WTC11 (cell line): ENCODE measurements at places on chromosomes 2 and 18. TPM values are rescaled to one million over a fixed set of nuclear protein-coding genes. Genes with fewer than 3 reads are reported as not detected.

XPO1 gene
- total RNA-seq = 258 to 272 TPM (median 260 TPM) in 3 replicates

DNA sequence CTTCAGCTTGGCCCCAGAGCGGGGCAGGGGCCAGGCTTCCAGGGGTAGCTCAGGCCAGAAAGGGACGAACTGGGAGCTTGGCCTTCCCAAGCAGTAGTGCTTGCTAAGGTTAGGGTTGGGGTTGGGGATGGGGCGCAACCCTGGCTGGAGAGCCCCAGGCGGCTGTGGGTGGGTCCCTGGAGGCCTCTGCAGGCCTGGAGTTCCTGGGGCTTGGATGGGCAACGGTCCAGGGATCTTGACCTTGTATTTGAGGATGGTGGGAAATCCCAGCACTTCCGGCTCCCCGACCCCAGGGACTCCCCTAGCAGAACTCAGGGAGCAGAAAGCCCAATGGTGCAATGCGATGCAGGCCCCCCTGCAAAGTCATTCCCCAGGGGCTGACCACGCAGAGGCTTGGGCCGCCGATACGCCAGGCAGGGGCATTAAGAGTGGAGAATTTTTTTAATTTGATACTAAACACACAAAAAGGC is 12.6 kb upstream of the MLPH start:
- no peak for DNase-seq

DNA sequence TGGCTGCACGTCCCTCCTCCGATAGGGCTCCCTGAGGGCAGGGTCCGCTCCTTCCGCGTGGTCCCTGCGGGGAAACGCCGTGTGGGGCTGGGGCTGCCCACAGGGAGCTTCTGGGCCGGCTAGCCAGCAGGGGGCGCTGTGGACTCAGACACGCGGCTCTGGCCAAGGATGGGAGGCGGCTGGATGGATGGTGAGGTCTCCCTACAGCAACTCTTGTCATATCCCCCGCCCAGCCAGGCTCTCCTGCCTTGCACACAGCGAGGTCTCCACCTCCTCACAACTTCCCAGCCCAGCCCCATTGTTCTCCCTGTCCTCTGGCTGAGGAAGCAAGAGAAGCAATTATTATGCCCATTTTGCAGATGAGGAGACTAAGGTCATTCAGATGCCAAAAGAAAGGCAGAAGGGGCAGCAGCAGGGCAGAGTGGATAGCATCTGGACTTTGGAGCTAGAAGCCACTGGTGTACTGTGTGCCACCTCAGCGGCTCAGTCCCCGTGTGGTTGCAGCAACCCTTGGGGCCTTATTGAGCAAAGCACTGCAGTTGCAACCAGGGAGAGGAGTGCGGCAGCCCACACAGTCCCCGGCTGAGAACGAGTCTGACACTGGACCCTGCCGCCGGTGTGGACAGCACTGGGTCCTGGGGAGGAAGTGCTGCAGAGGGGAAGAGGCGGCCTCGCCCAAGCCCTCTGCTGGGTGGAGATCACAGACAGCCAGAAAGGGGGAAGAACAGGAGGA is 99.0 kb downstream of the ZFP36L2 start:
- DNase-seq = peak; percentile 94

DNA sequence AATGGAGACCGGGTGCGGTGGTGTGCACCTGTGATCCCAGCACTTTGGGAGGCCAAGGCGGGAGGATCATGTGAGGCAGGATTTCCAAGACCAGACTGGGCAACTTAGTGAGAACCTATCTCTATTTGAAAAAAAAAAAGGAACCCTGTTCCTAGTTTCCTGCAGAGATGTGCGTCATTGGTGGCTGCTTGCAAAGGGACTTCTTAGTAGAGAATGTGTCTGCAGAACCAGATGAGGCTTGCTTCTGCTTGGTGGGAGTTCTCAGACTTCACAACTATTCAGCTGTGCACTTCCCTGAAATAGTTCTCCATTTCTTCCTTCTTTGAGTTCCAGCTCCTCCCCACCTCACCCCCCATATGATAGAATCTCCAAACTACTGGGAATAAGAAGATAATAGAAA is 22.3 kb downstream of the ZCCHC2 start:
- no peak for DNase-seq

DNA sequence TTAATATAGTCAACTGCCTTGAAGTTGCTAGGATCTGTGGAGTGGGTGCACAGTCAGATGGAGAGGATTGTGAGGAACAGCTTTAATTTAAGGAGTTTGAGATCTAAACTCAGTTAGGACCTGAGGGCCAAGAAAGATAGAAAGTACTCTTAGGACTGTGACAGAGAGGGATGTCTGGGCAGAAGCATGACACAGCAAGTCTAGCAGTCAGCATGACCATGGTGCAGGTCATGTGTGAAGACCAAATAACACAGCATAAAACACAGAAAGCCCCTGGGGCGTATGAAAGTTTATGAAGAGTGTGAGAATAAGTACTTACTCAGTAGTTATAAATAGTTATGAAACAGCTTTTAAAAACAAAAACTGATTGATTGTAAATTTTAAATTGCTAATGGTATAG is 107.2 kb downstream of the GALNT1 start:
- no peak for DNase-seq

DNA sequence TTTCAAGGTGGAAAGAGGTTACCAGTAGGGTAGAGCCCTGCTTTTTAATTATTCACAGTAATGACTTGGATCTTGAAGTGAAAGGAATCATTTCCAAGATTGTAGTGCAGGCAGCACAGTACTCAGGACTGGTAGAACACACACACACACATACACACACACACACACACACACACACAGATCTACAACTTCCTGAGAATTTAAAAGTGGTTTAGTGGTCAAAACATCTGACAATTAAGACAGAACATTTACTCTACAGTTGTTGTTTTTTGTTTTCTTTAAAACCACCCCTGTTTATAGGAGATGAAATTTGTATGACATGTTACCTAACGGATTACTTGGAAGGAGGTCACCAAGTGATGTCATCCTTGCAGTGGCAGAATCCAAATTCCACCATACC is 146.7 kb upstream of the VRK2 start:
- DNase-seq = no peak

DNA sequence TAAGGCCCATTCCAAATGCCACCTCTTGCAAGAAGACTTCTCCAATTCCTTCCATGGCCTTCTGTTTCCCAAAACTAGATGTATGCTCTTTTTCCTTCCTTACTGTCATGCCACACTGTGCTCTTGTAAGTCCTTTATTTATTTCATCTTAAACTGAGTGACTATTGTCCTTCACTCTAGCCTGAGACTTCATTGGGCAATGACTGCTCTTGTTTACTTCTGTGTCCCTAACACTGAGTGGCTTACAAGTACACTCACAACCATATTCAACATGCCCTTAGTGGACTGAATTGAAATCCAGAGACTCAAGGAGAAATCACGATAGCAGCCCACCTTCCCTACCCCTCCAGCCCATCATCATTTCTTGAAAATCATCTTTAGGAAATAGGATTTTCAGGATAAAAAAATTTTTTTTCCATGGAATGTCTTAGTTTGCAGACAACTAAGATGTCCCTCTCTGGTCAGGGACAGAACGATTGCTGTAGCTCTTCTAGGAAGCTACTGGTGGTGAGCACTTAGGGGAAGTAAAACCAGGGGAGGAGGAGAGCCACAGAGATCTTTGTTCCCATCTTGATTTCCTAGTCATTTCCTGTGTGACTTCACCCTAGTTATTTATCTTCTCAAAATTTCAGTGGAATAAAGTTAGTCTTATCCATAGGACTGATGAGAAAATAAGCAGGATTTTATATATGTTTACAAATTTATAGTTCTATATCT is 80.7 kb downstream of the CYRIA start:
- DNase-seq = no peak

DNA sequence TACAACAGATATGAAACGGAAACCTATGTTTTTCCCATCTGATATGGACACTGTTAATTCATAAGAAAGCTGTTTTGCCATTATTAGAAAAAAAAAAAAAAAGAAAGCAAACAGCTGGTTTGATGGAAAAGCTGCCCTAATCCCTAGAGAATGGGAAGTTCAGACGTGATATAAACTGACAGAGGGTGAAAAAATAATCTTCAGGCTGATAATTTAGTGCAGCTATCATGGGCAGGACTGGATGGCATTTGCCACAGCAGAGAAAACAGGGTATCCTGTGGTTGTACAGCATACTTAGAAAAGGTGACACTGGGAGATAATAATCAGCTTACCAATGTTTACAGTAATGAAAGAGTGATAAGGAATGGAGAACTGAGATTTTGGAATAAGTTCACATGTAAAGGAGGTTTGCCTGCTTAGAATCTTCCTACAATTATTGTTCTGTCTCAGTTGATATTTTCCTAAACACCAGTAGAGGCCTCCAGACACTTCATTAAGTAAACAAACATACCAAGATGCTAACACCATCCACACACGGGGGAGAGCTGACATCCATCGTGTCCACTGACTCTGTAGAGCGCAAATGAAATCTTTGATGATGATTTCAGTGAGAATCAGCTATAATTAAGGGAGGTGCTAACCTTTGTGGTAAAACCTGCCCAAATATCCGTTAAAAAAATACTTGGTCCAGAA is 211.6 kb upstream of the MMADHC start:
- DNase-seq = no peak
